Mesothelial cell of epicardium (in vitro differentiated cells): ENCODE measurements at places on chromosomes 11 and 22. TPM values are rescaled to one million over a fixed set of nuclear protein-coding genes. Genes with fewer than 3 reads are reported as not detected.

DNA sequence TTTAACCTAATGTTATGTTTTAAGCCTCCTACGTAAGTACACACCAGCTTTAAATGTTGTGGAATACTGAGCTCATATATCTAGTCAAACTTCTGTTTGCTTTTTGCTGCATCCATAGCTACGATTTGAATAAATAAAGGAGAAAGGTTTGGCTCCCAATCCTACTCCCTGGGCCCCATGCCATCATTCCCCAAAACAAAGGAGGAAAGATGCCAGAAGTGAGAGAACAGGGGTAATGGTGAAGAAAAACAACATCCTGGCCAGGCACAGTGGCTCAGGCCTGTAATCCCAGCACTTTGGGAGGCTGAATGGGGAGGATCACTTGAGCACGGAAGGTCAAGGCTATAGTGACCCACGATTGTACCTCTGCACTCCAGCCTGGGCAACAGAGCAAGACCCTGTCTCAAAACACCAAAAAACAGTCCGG, 26.5 kb downstream of the SCGB1A1 start:
- no peaks in the 10 kb centered on the region for H3K27me3 ChIP-seq
- H3K4me3 ChIP-seq = no peak overlapping the region
- H3K4me1 ChIP-seq = peaks cover 23% of the 10 kb centered on the region
- no peak for DNase-seq
- H3K36me3 ChIP-seq = no peaks in the 10 kb centered on the region
- peak overlapping the region; percentile 44 for H3K27ac ChIP-seq

The OR52B2 gene
- total RNA-seq = not detected in 3 replicates

The TMX2 gene
- total RNA-seq = 62.8 to 64.9 TPM (median 63.8 TPM) in 3 replicates

- no peaks in the 10 kb centered on the region for H3K4me1 ChIP-seq
- no peaks in the 10 kb centered on the region for H3K27me3 ChIP-seq
- no peak overlapping the region for H3K4me3 ChIP-seq
- H3K27ac ChIP-seq = no peak overlapping the region
- peaks cover 11% of the 10 kb centered on the region for H3K36me3 ChIP-seq
Observed at GRCh38 chr11:10473371-10473770, 18.3 kb downstream of the AMPD3 start.

The MAFF gene
- 33.4 to 35.3 TPM (median 34.1 TPM) in 3 replicates for total RNA-seq

- peak overlapping the region; percentile 99 for H3K27ac ChIP-seq
- no peak for DNase-seq
- H3K4me3 ChIP-seq = peak overlapping the region; percentile 89
- peaks cover 40% of the 10 kb centered on the region for H3K4me1 ChIP-seq
- no peaks in the 10 kb centered on the region for H3K36me3 ChIP-seq
- no peaks in the 10 kb centered on the region for H3K27me3 ChIP-seq
Observed at GRCh38 chr11:46120346-46121300, 631 bp downstream of the PHF21A start.

DNA sequence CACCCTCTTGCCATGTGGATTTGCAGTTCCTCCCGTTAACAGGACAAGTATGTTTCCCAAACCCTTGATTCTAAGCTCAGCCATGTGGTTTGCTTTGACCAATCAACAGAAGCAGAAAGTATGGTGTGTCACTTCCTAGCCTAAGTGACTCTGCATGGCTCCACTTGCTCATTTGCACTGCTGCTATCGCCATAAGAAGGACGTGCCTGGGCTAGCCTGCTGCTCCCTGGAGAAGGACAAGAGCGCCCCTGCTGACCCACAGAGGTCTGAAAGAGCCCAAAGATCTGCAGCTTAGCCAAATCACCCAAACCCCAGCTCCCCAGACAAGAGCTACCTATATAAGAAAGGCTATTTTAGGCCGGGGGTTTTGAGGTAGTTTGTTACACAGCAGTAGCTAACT, 18.0 kb downstream of the TBRG1 start:
- no peak overlapping the region for H3K27ac ChIP-seq
- peaks cover 5% of the 10 kb centered on the region for H3K4me1 ChIP-seq
- H3K36me3 ChIP-seq = peaks cover 2% of the 10 kb centered on the region
- no peaks in the 10 kb centered on the region for H3K27me3 ChIP-seq
- DNase-seq = no peak

The NLRP14 gene
- total RNA-seq = 0.51 to 0.58 TPM (median 0.54 TPM) in 3 replicates

DNA sequence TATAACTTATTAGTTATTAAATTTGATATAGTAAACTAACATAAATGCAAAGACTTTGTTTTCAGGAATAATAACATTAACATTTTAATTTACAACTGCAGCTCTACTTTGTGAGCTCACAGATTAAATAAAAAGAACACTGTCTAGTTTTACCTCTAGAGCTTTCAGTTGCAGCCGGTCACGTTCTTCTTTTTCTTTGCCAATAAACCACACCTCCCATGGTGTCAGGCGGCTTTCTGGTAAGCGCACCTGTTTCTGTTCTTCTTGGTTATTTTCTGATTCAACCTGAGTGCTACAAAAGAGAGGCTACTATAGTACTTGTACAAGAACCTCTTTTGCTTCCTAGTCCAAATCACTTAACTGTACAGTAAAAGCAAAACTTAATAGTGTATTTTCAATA, 5.8 kb downstream of the CCDC34 start:
- H3K4me1 ChIP-seq = peaks cover 24% of the 10 kb centered on the region
- no peaks in the 10 kb centered on the region for H3K27me3 ChIP-seq
- no peak for DNase-seq
- no peak overlapping the region for H3K4me3 ChIP-seq

The CCDC179 gene
- total RNA-seq = not detected in 3 replicates

- H3K4me1 ChIP-seq = peaks cover 43% of the 10 kb centered on the region
- no peak overlapping the region for H3K4me3 ChIP-seq
- H3K27me3 ChIP-seq = no peaks in the 10 kb centered on the region
Observed at GRCh38 chr11:76456571-76456970, 11.8 kb downstream of the EMSY start.

The HOATZ gene
- not detected in 3 replicates for total RNA-seq

DNA sequence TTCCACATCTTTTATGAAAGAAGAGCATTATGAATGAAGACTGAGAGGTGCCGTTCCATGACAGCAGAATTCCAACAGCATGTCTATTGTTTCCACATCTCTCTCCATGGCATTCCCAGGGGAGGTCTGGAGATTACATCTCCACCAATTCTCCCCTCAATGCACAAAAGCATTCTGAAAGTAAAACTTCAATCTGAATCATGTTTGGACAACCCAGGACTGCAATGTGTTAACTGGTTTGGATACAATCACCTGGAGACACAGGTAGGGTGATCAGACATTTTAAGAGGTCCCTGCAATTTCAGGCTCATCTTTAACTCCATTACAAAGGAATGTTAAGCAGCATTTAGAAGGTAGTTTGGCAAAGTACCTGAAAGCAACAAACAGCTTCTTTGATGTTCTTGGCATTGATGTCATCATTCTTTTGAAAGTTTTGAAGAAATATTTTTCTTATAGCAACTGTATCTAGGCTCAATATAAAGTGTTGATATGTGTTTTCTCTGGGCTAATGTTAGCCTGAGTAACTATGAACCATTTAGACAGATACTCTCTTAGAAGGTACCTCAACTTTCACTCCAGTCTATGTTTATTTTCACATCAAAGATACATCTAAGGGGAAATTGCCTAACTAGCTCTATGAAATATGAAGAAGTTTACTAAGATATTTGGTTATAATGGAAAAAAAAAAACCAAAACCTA, 181.4 kb upstream of the MTMR2 start:
- no peaks in the 10 kb centered on the region for H3K27me3 ChIP-seq
- H3K4me3 ChIP-seq = no peak overlapping the region
- peaks cover 57% of the 10 kb centered on the region for H3K4me1 ChIP-seq
- DNase-seq = no peak
- peak overlapping the region; percentile 85 for H3K27ac ChIP-seq
- no peaks in the 10 kb centered on the region for H3K36me3 ChIP-seq

DNA sequence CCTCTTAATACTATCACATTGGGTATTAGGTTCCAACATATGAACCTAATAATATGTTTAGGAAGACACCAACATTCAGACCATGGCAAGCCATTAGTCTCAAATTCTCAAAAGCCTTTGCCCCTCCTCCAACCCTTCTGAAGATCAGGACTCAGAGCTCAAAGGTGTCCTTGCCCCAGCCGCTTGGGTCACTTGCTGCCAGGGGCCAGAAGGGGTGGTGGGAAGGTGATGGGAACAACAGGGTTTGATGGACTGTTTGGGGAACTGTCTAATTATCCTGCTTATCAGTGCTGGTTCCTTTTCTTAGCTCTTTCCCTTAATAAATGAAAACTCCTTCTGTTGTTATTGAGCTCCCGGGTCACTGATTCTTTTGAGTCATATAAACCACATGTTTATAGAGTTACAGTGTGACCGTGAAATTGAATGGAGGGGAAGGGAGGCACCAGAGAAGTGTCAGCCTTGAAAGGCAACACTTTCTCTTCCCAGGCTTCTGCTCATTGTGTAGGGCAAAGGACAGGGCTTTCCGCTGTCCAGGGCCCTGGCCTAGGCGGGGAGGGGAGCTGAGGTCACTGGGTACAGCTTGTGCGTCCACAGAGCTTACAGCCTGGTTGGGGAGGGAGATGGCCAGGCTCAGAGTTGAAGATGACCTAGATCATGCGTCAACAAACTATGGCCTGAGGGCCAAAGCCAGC, 105.1 kb downstream of the FBXO7 start:
- no peak overlapping the region for H3K4me3 ChIP-seq
- no peak for DNase-seq
- no peaks in the 10 kb centered on the region for H3K27me3 ChIP-seq
- peaks cover 11% of the 10 kb centered on the region for H3K4me1 ChIP-seq

DNA sequence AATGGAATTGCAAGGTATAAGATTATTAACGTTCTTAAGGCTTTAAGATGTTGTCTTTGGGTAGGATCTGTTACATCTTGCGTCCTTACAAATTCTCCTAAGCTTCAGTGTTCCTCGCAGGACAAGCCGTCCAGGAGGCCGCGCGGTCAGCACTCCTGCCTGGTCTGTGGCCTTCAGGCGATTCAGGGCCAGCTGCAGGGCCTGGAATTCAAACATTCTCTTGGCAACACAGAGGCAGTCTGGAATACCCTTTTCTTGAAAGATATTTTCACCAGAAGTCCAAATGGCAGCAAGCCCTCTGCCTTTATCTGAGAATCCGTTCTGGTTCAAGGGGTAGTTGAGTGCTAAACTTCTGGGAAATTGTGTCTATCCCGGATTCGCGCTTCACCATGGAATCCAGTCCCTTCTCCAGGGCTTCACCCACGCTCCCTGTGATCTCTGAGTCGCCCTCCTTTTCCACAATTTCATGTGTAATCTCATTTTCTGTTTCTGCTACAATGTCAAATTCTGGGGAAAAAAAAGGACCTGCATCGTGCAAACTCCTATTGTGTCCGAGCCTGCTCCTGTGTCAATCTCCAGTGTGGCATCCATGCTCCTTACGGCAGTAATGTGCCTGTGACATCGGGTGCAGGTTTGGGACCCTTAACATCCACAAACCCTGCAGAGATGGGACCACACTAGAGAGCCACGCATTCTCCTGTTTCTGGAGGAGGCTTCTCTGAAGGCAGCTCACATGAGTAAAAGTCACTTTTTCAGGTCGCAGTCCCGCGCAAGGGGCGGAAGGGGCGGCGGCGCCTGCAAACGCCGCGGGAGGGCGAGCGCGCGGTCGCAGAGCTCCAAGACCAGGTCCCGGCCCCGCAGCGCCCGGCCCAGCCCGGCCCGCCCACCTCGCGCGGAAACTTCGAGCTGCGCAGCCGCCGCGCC, 25.4 kb upstream of the SORL1 start:
- no peak overlapping the region for H3K27ac ChIP-seq
- peak overlapping the region; percentile 56 for H3K4me3 ChIP-seq
- H3K36me3 ChIP-seq = no peaks in the 10 kb centered on the region
- DNase-seq = peak; percentile 23
- peaks cover 10% of the 10 kb centered on the region for H3K4me1 ChIP-seq

The KRTAP5-2 gene
- not detected in 3 replicates for total RNA-seq

DNA sequence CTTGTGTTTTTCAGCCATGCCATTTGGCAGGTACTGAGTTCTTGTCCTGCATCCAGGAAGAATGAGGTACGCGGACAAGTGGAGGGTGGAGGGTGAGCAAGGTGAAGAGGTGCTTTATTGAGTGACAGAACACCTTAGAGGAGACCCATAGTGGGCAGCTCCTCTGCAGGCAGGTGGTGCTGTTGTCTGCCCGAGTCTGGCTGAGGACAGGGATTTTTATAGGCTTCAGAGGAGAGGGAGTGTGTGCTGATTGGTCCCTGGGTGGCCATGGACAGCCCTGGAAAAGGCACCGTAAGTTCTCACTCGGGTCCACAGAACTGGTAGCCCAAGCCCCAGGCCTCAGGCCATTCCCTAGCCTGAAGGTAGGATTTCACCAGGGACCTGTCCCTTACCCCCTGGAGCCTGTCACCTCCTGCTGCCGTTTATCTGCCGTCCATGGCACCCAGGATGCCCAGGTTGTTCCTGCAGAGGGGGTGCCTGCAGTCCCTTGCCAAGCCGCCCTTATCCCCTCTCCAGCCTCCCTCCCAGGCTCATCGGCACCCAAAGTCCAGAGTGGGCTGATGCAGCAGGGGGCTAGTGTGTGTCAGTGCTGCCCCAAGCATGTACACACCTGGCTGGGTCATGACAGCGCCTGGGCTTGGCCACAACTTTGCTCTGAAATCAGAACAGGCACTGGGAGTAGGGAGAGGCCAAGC, 213.6 kb downstream of the LRRC4C start:
- no peaks in the 10 kb centered on the region for H3K4me1 ChIP-seq
- no peak overlapping the region for H3K4me3 ChIP-seq
- no peak overlapping the region for H3K27ac ChIP-seq
- DNase-seq = no peak
- H3K27me3 ChIP-seq = peaks cover 14% of the 10 kb centered on the region
- no peaks in the 10 kb centered on the region for H3K36me3 ChIP-seq

GRCh38 chr11:131538322-131538721, 167.9 kb downstream of the NTM start:
- no peaks in the 10 kb centered on the region for H3K4me1 ChIP-seq
- H3K27me3 ChIP-seq = peaks cover 39% of the 10 kb centered on the region
- H3K36me3 ChIP-seq = no peaks in the 10 kb centered on the region
- H3K27ac ChIP-seq = no peak overlapping the region

The HBG1 gene
- total RNA-seq = not detected in 3 replicates

GRCh38 chr22:35938226-35938625, 90.4 kb downstream of the RBFOX2 start:
- no peaks in the 10 kb centered on the region for H3K27me3 ChIP-seq
- no peak for DNase-seq
- no peak overlapping the region for H3K4me3 ChIP-seq
- peaks cover 2% of the 10 kb centered on the region for H3K36me3 ChIP-seq
- H3K27ac ChIP-seq = peak overlapping the region; percentile 90

The PATE4 gene
- not detected in 3 replicates for total RNA-seq

DNA sequence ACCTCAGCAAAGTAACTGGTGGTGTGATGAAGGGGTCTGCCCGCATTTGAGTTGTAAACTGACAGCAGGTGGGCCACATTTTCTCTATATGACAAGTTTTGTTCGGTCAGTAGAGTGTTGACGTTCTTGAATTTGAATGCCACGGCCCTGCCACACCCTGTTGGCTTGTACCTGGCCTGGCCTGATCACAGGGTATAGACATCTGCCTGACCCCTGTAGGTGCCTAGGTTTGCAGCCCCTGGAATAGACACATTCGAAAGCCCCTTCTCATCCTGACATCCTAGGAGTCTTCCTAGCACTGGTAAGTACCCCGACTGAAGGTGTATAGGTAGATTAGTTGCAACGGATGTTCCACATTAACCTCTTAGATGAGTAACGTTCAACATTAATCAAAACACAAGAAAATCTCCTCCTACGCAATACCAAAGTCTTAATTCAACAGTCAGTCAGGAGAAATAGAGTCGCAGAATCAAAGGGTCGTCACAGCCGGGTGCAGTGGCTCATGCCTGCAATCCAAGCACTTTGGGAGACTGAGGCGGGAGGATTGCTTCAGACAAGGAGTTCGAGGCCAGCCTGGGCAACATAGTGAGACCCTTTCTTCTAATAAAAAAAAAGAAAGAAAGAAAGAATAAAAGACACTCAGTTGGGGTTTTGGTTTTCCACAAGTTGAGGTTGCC, 43.6 kb upstream of the CD5 start:
- no peaks in the 10 kb centered on the region for H3K36me3 ChIP-seq
- H3K27ac ChIP-seq = no peak overlapping the region
- H3K4me1 ChIP-seq = no peaks in the 10 kb centered on the region
- H3K27me3 ChIP-seq = peaks cover 7% of the 10 kb centered on the region
- DNase-seq = no peak
- H3K4me3 ChIP-seq = no peak overlapping the region

The TMPRSS13 gene
- 10.4 to 11.3 TPM (median 10.9 TPM) in 3 replicates for total RNA-seq
